GM23338 (cell line): ENCODE measurements at places on chromosomes 12 and 14. TPM values are rescaled to one million over a fixed set of nuclear protein-coding genes. Genes with fewer than 3 reads are reported as not detected.

The FIGNL2 gene
- 4.1 and 5.2 TPM in 2 replicates for total RNA-seq

The PLEKHD1 gene
- 0.28 and 0.35 TPM in 2 replicates for total RNA-seq

DNA sequence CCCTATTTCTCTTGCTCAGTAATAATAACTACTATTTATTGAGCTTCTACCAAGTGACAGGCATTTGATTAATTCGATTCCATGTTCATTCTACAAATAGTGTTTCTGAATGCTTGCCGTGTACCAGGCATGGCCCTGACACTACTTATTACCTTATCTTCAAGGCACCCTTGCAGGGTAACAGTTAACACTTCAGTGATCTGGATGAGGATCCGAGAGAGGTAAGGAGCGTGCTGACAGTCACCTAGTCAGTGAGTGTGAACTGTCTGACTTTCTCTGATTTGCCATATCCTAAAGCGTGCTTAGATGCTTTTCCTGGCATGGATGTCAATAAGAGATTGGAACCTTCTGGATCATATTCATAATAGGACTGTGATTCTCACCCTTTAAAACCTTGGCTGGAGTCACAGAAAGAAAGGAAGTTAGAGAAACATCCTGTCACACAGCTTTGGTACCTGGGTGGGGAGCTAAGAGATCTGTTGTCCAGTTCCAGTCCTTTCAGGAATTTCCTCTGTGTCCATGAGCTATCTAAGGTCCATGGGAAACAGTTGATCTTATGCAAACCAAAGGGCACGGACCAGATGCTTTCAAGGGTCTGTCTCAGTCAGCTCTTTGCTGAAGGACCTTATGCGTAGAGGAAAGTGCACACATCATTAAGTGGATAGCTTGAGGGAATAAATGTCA, 54.8 kb downstream of the PPFIBP1 start:
- no peak for DNase-seq
- H3K27me3 ChIP-seq: no peaks in the 10 kb centered on the region
- no peak overlapping the region for H3K4me3 ChIP-seq
- H3K27ac ChIP-seq: no peak overlapping the region
- no peaks in the 10 kb centered on the region; the same call in 1 of the 2 replicates for H3K4me1 ChIP-seq
- no peaks in the 10 kb centered on the region for H3K36me3 ChIP-seq

DNA sequence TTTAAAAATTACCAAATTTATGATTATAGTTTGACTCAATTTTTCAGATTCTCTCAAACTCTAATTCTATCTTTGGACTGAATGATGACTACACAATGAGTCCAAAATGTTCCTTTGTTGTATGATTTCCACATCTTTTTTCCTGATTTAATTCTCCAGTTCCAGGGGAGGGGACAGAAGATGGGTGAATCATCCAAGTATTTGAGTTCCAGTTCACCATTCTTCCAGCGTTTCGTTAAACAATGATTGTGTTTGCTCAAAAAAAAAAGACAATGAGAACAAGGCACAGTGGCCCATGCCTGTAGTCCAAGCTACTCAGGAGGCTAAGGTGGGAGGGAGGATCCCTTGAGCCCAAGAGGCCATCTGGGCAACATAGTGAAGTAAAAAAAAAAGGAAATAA, 23.8 kb downstream of the BAZ1A start:
- no peak overlapping the region for H3K27ac ChIP-seq
- H3K36me3 ChIP-seq: no peaks in the 10 kb centered on the region
- DNase-seq: no peak
- no peak overlapping the region for H3K4me3 ChIP-seq
- no peaks in the 10 kb centered on the region for H3K4me1 ChIP-seq

DNA sequence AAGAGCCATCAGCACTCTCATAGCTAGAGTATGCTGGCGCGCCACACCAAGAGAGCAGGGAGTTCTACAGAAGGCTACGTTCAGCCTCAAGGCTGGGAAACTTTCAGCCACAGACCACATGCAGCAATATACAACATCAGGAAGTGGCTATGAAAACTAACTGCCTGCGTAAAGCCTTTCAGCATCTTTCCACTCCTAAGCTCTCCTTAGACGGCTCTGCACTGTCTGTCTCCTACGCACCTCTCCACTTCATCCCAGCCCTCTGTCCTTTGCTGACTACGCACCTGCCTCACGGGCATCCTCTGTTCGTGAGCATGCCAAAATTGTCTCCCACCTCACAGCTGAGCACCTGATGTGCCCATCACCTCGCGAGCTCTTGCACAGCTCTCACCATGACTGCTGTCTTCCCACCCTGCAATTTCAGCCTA, 9.7 kb downstream of the MPHOSPH9 start:
- H3K4me3 ChIP-seq: no peak overlapping the region
- H3K36me3 ChIP-seq: peaks cover 32% of the 10 kb centered on the region
- no peaks in the 10 kb centered on the region for H3K4me1 ChIP-seq
